ENCODE measurements at places on chromosomes 11 and 22.

DNA sequence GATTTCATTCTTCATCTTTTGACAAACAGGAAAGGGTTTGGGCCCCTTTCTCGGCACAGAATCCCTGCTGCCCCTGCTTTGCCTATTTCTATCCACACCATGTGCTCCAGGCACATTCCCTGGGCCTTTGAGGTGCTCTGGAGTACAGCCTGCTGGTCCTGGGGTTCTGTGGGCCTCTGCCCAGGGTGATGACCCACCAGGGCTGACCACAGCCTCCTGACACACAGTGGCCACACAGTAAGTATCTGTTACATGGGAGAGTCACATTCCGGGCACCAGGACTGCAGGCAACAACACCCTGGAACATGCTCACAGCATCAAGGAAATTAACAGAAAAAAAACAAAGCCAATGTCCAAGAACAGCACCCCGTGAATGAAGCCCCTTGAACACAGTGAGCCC is 39.1 kb downstream of the SCUBE2 start:
- no peak for DNase-seq

GRCh38 chr11:19677381-19678080 is 35.1 kb upstream of the NAV2 start:
- no peak for DNase-seq

GRCh38 chr11:132042296-132042695 is 671.9 kb downstream of the NTM start:
- DNase-seq, result no peak

DNA sequence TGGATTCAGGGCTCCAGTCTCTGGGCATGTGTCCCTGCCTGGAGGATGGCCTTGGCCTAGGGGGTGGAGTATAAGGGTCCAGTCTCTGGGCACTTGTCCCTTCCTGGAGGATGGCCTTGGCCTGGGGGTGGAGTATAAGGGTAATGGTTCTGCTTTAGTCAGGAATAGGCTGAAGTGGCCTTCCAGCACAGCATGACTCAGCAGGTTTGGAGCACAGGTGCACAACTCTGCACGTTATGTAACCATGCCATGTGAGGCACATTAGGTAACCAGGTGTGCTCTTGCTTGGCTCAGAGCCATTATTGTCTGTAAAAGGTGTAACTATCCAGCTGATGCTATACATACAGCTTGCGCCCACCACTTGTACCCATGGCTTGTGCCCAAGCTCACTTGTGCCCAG is 48.4 kb upstream of the POLD3 start:
- no peak for DNase-seq

DNA sequence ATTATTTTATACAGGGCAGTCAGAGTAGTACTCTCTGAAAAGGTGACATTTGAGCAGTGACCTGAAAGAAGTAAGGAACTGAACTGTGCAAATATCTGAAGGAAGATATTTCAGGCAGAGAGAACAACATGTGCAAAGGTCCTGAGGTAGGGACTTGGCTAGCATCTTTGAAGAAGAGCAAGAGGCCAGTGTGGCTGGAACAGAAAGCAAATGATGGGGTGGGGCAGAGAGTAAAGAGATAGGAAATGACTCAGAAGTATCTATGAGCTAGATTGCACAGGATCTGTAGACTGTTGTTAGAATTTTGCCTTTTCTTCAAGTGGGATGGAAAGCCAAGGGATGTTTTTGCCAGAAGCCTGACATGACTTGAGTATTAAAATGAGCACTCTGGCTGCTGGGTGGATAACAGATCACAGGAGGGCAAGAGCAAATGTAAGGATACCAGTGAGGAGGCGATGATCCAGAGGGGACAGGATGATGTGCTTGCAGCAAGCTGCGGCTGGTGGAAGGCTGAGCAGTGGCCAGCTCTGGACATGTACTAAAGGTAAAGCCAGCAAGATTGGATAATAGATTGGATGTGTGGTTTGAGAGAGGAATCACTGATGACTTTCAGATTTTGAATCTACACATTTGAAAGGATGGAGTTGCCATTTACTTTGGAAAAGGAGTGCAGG is 33.2 kb upstream of the TTC12 start:
- DNase-seq, result no peak
